ENCODE measurements at places on chromosomes 16 and 17. TPM values are rescaled to one million over a fixed set of nuclear protein-coding genes. Genes with fewer than 3 reads are reported as not detected.

DNA sequence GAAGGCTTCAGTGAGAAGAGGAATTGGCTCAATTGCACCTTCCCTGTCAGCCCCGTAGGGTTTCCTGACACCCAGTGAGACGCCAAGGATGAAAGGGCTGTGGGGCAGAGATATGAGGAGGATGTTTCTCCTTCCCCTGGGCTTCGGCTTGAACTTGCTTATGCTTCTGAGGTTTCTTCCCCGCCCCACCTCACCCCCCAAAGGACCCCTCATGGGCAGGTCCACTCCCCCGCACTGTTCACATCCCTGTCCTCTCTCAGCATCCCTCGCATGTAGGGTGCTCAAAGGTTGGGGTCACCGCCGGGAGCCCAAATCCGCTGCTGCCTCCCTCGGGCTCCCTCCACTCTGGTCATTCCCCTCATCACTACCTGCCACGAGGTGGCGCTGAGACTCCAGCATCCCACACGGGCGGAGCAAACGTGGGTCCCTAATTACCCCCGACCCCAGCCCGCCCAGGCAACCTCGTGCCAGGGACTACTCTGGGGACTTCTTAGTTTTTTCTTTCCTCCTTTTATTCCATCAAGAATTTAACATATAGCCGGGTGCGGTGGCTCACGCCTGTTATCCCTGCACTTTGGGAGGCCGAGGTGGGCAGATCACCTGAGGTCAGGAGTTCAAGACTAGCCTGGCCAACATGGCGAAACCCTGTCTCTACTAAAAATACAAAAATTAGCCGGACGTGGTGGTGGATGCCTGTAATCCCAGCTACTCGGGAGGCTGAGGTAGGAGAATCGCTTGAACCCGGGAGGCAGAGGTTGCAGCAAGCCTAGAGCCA, 3.3 kb upstream of the TRARG1 start:
- no peak for DNase-seq
- no peak overlapping the region for H3K27ac ChIP-seq
- peaks cover 31% of the 10 kb centered on the region for H3K27me3 ChIP-seq
- no peak overlapping the region for H3K4me3 ChIP-seq
- no peaks in the 10 kb centered on the region for H3K36me3 ChIP-seq

DNA sequence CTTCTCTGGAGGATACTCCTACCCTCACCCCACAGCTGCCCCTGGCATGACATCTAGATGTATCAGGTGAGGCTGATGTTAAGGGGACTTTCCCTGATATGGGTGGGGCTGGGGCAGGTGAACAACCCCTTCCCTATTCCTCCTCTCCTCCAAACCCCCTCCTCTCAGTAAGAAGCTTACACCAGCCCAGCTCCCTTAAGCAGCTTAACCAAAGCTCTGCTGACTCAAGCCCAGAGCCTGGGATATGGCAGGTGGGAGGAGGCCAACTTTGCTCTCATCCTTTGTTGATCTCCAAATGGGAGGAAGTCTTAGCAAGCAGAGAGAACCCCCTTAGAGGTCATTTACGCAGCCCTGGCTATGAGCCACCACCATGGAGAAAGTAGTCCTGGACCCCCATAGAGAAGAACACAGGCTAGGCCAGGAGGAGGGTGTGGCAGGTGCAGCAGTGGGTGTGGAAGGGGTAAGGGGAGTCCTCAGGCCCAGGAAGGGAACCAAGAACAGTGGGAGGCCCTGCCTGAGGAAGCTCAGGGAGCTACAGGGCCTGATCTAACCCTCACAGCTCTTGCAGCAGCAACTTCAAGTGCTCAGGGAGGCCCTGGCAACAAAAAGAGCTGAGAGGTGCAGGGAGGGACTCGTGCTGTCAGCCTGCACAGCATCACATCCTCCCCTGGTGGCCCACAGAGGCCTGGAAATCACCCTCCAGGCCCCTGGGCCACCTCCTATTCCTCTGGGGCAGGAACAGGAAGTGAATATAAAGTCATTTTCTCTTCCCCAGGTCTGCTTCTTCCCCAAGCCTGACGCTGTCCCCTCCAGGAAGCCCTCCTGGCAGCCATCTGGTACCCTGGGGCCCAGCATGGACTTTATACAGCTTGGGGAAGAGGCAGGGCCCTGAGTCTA, 2.9 kb downstream of the UNC119 start:
- peaks cover 7% of the 10 kb centered on the region for H3K4me1 ChIP-seq
- no peaks in the 10 kb centered on the region for H3K27me3 ChIP-seq
- DNase-seq, result no peak
- H3K36me3 ChIP-seq, result peaks cover 3% of the 10 kb centered on the region

- H3K27me3 ChIP-seq, result no peaks in the 10 kb centered on the region
- H3K36me3 ChIP-seq, result no peaks in the 10 kb centered on the region
Measured at GRCh38 chr16:72970656-72971055, 77.3 kb downstream of the ZFHX3 start.

GRCh38 chr16:89154390-89155183, 17.0 kb upstream of the CDH15 start:
- peaks cover 3% of the 10 kb centered on the region for H3K36me3 ChIP-seq
- no peaks in the 10 kb centered on the region for H3K4me1 ChIP-seq
- H3K27ac ChIP-seq, result no peak overlapping the region
- no peaks in the 10 kb centered on the region for H3K27me3 ChIP-seq

DNA sequence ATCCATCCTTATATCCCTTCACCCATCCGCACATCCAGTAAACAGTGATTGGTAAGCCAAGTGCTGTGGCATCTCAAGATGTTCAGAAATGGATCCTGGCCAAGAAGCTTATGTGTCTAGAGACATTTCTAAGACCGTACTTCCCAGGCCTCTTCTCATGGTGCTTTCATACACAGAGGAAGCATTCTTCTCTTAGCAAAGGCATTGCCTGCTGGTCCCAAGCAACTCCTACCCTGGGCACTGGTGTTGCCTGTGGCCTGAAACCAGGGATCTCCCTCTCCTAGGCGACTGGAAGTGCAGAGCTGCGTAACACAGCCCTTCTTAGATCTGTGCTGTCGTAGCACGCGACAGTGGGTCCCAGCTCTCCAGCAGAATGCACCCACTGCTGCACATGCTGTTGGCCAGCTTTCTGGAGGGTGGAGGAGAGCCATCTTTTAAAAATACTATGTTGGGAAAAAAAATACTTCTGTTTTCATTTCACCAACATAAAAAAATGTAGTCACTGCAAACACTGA, 182.9 kb downstream of the CCDC182 start:
- H3K27ac ChIP-seq, result no peak overlapping the region
- H3K36me3 ChIP-seq, result no peaks in the 10 kb centered on the region
- no peak overlapping the region for H3K4me3 ChIP-seq
- H3K4me1 ChIP-seq, result peaks cover 14% of the 10 kb centered on the region
- no peaks in the 10 kb centered on the region for H3K27me3 ChIP-seq

GRCh38 chr16:4918781-4919251, 18.1 kb downstream of the PPL start:
- H3K4me1 ChIP-seq, result peaks cover 20% of the 10 kb centered on the region
- H3K27ac ChIP-seq, result no peak overlapping the region
- no peak for DNase-seq
- peaks cover 3% of the 10 kb centered on the region for H3K27me3 ChIP-seq
- no peaks in the 10 kb centered on the region for H3K36me3 ChIP-seq

DNA sequence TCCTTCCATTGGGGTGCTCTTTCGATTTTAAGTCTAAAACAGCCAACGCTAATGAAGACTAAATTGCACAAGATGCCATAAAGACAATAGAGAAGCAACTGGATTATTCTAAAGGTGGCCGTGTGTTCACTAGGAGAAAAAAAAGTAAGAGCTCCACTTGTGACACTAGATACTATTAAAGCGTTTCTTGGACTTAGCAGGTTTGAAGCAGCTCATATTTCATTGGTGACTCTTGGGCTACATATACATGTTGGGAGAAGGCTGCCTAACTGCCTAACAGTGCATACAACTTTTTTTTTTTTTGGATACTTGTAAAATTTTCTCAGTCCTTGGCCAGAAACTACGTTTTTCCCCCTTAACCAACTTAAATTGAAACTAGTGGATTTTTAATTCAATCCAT, 111.8 kb upstream of the NOG start:
- H3K4me1 ChIP-seq, result no peaks in the 10 kb centered on the region
- peaks cover 3% of the 10 kb centered on the region for H3K27me3 ChIP-seq
- no peaks in the 10 kb centered on the region for H3K36me3 ChIP-seq
- no peak overlapping the region for H3K27ac ChIP-seq

- peaks cover 5% of the 10 kb centered on the region for H3K4me1 ChIP-seq
- H3K36me3 ChIP-seq, result no peaks in the 10 kb centered on the region
- peaks cover 90% of the 10 kb centered on the region for H3K27me3 ChIP-seq
- no peak overlapping the region for H3K27ac ChIP-seq
- no peak overlapping the region for H3K4me3 ChIP-seq
Measured at GRCh38 chr16:56670620-56670934, 963 bp downstream of the MT1H start.

DNA sequence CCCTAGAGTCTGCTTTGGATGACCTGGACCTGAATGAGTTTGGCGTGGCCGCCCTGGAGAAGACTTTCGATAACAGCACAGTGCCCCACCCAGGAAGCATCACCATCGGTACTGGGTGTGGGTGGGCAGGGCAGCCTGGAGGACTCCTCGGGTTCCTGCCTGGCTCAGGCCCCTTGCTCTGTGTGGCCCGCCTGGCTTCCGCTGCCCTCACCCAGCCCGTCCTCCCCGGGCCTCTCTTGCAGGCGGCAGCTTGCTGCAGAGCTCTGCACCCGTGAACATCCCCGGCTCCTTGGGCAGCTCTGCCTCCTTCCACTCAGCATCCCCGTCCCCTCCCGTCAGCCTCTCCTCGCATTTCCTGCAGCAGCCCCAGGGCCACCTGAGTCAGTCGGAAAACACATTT, 24.5 kb downstream of the UNC13D start:
- no peaks in the 10 kb centered on the region for H3K27me3 ChIP-seq
- peaks cover 9% of the 10 kb centered on the region for H3K4me1 ChIP-seq
- H3K4me3 ChIP-seq, result no peak overlapping the region
- no peak for DNase-seq
- peaks cover 8% of the 10 kb centered on the region for H3K36me3 ChIP-seq
- no peak overlapping the region for H3K27ac ChIP-seq

DNA sequence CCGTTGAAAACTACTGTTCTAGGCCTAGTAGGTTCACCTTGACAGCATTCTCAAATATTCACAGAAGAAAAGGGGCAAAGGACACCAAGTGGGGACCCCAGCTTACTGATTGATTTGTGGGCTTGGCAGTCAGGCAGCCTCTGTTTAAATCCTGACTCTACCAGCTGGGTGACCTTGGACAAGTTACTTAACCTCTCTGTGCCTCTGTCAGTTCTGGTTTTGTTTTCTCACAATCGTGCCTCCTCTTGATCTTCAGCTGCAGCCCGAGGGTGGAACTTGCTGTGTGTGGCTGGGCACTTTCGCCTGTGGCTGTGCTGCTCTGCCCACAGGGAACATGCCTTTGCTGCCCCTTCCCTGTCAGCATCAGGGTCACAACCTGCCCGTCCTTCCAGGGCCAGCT, 17.8 kb downstream of the RAP1GAP2 start:
- H3K4me3 ChIP-seq, result no peak overlapping the region
- no peaks in the 10 kb centered on the region for H3K36me3 ChIP-seq
- no peak overlapping the region for H3K27ac ChIP-seq
- no peaks in the 10 kb centered on the region for H3K27me3 ChIP-seq

DNA sequence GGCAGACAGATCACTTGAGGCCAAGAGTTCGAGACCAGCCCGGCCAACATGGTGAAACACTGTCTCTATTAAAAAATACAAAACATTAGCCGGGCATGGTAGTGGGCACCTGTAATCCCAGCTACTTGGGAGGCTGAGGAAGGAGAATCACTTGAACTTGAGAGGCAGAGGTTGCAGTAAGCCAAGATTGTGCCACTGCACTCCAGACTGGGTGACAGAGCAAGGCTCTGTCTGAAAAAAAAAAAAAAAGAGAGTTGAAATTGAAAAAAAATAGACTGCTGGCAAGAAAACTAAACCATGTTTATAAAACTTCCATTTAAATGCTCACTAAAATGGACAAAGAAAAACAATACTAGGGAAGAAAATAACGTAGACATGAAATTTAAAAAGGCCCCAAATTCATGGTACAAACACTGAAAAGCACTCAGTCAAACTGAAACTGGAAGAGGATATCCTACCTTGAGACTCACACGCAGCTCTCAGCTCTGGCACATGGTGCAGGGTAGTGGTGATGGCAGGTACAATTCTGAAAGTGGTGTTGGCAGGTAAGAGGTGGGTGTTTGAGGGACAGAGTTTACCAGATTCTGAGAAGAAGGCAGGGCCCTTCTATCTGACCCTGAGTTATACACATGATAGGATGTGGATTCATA, 19.3 kb downstream of the CNTROB start:
- H3K4me3 ChIP-seq, result no peak overlapping the region
- H3K4me1 ChIP-seq, result no peaks in the 10 kb centered on the region
- H3K36me3 ChIP-seq, result peaks cover 24% of the 10 kb centered on the region
- H3K27me3 ChIP-seq, result no peaks in the 10 kb centered on the region
- DNase-seq, result no peak

MYLK3 gene
- 0.82 TPM for total RNA-seq

KRT27 gene
- not detected for total RNA-seq

RASL10B gene
- 19.1 TPM for total RNA-seq

CTNS gene
- 6.5 TPM for total RNA-seq

ST6GALNAC1 gene
- total RNA-seq, result not detected

ZNF629 gene
- total RNA-seq, result 17.6 TPM

TMED6 gene
- total RNA-seq, result 0.64 TPM

NAGPA gene
- 16.1 TPM for total RNA-seq

LRRC37A3 gene
- total RNA-seq, result 16.1 TPM

KRTAP4-8 gene
- not detected for total RNA-seq

All from astrocyte (in vitro differentiated cells and primary cell).